Cerebellar cortex (tissue), 1 donor: ENCODE measurements at places on chromosomes 12 and 14.
A peak's percentile ranks its signal among the peaks of the same experiment; 100 is the strongest.

DNA sequence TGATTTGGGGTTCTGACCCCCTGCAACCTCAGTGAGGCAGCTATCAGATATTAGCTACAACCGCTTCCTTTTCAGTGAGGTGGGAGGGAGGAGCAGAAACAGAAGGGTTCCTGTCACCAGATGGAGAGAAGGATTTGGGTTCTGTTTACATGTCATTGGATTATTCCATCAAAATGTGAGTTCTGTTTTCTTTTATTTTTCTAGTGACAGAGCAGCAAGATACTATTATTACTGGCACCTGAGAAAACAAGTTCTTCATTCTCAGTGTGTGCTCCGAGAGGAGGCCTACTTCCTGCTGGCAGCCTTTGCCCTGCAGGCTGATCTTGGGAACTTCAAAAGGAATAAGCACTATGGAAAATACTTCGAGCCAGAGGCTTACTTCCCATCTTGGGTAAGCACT, 52.8 kb downstream of the FRMD6 start:
- DNase-seq = peak; percentile 82

- no peak for DNase-seq
Measured at GRCh38 chr12:122547330-122547729, 20.3 kb downstream of the KNTC1 start.

DNA sequence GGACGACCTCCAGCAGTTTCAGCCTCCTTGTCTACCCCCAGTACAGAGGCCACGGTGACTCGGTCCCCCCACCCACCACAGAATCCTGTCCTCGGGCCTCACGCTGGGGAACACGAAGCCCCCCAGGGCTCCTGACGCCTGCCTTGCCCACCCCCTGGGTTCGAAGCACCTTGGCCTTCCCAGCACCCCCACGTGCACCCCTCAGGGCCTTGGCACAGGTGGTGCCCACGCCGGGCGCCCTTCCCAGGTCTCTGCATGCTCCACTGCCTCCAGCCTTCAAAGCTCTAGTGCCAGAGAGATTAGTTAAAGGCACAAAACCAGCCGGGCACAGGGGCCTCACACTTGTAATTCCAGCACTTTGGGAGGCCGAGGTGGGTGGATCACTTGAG, 61.8 kb downstream of the NOC4L start:
- no peak for DNase-seq

DNA sequence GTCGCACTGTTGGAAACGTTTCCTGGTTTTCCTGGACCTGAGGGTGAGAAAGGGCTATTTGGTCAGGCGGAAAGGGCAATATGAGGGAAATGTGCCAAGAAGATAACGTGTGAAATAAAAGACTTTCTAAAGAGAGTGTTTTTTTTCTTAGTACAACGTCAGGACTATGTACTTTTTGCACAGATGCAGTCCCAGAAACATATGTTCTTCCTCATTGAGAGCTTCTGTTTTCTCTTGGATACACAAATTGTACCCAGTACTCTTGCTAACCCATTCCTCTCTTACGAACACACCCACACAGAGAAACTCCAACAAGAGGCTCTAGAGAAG, 669 bp upstream of the PKP2 start:
- DNase-seq = no peak

GRCh38 chr14:89618811-89619551, 201.9 kb upstream of the FOXN3 start:
- DNase-seq = peak; percentile 60

- no peak for DNase-seq
Measured at GRCh38 chr14:42130815-42131214, 524.1 kb downstream of the LRFN5 start.

GRCh38 chr14:101124815-101125214, 221.3 kb upstream of the RTL1 start:
- DNase-seq = no peak

GRCh38 chr14:57405562-57405961, 15.2 kb downstream of the NAA30 start:
- DNase-seq = no peak

DNA sequence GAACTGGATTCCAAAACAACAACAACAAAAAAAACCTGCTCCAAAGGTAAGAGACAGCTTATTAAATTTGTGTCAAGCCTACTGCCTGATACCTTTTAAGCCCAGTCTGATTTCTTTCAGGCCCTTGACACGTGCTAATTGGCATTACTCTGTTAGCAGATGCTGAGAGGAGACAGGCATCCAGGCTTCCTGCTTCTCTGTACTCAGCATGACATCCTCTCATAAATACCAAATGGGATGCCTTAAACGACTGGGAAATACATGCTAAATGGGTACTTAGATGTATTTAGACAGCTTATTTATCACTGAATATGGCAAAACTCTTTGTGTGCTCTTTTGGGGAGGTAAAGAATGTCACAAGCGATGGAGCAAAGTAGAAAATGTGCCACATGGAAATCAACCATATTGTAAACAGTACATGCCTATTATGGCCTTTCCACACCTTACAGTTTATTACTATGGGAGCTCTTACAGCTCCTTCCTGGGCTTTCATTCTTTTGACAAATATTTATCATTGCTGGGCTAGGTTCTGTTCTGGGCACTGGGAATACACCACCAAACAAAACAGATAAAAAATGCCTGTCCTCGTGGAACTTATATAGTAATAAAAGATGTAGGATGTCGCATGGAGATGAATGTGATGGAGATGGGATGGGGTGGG, 11.5 kb upstream of the PCED1B start:
- DNase-seq = peak; percentile 77

DNA sequence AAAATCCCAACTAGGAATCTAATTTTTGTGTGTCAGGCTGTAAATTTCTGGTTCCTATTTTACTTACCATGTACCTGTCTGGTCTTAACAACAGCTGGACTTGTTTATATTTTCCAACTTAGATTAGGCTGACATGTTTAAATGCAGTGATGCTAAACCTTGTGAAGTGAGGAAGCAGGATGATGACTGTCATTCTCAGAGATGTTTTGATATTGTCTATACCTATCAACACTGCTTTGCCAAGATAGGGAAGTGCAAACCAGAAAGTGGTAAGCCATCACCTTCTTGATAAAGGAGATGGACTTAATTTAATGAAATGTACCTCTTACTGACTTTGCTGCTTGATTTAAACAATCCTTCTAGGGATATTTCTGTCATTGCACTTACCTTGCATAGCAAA, 2.1 kb downstream of the BICD1 start:
- DNase-seq = peak; percentile 47

GRCh38 chr12:72815421-72815820, 543.3 kb downstream of the TRHDE start:
- DNase-seq = no peak

- DNase-seq = peak; percentile 46
Measured at GRCh38 chr12:27711317-27711682, 668 bp downstream of the MRPS35 start.

GRCh38 chr14:25833341-25834126, 764.3 kb downstream of the NOVA1 start:
- peak; percentile 56 for DNase-seq

DNA sequence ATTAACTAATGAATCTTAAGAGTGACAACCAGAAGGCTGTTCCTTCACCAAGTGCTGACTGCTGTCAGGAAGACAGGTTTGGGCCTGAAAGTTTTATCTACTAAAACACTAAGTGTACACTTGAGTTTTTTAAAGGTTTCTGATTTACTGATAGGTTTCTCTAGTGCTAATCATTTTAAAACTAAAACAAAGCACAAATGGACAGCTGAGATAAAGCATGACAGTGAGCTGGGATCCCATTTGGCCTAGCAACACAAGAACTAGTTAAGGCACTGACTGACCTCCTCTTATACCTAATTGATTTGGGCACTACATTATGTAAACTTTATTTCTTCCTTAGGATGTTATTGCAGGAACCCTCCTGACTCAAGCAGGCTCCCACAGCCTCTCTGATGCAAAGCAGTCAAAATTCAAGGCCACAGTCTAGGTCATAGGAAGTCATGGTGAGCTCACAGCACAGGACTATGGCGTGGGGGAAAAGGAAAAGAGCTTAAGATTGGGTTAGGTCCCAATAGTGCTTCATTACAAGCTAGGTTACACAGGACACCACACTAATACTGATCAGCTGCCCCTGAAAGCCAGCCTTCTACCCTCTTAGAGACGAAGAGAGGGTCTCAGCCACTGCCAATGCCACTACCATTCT, 3.5 kb downstream of the STXBP6 start:
- no peak for DNase-seq

- no peak for DNase-seq
Measured at GRCh38 chr14:87783071-87783470, 209.9 kb downstream of the GALC start.

DNA sequence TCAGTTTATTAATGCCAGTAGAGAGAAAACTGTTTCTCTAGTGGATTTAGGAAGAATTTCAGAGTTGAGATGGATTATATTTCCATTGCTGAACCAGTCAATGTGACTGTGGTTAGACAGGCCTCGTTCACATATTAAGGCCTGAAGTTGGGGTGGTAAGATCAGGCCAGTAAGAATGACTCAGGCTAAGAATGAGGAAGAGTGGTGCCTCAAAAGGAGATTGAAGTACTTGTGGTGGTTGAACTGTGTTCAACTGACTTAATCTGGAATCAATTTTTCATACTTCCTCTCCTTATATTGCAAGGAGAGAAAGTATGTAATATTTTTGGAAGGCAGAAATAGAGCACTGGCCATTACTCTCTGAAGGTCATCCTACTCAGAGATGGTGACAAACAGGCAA, 37.8 kb upstream of the ATF7IP start:
- DNase-seq = no peak

- peak; percentile 31 for DNase-seq
Measured at GRCh38 chr12:27014859-27015729, 910 bp upstream of the TM7SF3 start.

GRCh38 chr12:38350342-38351174, 34.0 kb downstream of the ALG10B start:
- no peak for DNase-seq

DNA sequence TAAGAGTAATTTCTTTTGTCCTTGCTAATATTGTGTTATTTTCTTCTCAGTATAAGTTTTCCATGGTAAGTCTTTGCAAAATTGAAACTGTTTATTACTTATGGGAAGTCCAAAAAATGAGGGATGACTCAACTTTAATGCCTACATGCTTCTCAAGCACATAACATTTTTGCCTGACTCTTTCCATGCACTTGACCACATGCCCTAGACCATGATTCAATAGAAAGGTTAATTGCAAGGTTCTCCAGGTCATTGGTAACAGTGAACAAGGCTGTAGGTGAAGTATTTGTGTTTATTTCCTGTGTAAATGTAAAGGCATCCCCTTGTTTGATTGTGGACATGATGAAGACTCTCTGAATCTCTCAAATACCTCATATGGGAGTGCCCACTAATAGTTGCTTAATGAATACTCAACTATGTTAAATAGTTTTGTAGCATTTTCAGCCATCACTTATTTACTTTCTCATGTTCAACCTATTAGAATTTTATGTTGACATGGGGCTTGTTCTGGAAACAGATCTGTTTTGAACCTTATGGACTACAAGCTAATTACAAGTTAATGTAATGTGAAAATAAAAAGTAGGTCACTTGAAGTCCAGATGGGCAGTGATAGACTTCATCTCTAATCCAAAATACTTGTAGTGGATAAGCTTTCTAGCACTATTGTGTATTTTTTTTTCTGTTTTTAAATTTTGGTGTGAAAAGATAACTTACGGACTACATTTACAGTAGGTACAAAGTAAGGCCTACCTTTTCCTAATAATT, 131.7 kb downstream of the TMTC2 start:
- DNase-seq = peak; percentile 57

GRCh38 chr12:94169495-94169894, 21.1 kb downstream of the PLXNC1 start:
- no peak for DNase-seq

GRCh38 chr14:48454887-48455286, 779.5 kb upstream of the MDGA2 start:
- no peak for DNase-seq

GRCh38 chr14:56118611-56119181, 485 bp downstream of the PELI2 start:
- no peak for DNase-seq

- DNase-seq = no peak
Measured at GRCh38 chr12:7079826-7080125, 12.5 kb downstream of the C1R start.

DNA sequence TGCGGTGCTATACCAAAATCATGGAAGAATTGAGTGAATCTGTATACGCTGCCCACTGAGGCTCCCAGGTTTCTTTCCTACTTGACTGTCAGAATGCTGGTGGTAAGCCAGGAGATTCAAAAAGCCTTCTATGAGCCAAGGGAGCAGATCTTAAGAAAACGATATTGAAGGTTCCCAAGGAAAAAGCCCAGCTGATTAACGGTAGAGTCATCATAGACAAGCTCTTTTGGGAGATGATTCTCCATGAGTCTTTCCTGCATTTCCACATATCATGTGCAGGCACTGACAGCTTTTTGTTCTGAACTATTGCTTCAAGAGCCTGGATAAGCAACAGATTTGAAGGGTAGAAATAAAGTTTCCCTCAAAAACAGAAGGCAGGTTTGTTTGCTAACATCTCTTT, 17.5 kb downstream of the SLC35F4 start:
- DNase-seq = no peak

DNA sequence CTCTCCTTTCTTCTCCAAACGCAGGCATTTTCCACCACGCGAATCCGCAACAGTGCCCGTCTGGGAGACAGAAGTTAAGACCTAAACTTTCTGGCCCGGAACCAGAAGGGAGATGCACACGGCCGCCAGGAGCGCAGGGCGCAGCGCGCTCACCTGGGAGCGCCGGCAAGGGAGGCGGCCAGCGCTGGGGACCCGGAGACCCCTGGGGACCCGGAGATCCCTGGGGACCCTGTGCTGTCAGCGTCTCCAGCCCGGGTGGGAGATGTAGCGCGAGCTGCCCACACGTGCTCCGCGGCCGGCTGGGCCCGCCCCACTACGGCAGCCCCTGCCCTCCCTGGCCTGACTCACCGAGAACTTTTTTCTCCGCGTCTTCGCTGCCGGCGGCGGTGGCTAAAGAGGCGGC, 620 bp downstream of the YBX3 start:
- no peak for DNase-seq

GRCh38 chr14:104681689-104682074, 7.7 kb upstream of the INF2 start:
- DNase-seq = peak; percentile 80

GRCh38 chr14:37246427-37246829, 48.7 kb downstream of the MIPOL1 start:
- peak; percentile 54 for DNase-seq

DNA sequence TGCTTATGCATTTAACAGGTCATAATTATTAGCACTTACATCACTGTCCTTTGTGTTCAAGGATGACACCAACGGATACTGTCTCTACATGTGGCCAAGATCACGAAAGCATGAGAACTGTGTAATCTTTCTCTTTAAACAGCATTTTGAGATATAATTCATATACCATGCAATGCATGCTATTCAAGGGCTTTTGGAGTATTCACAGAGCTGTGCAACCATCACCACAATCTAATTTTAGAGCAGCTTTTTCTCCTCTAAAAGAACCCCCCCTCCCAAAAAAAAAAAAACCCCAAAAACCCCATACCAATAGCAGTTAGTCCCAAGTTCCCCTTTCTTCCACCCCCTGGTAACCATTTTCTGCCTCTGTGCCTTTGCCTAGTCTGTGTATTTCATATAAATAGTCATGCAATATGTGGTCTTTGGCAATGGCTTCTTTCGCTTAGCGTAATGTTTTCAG, 60.6 kb downstream of the SPRING1 start:
- DNase-seq = no peak

GRCh38 chr14:59187802-59188460, 536 bp upstream of the DAAM1 start:
- DNase-seq = no peak

GRCh38 chr12:81597928-81598604, 161.1 kb downstream of the PPFIA2 start:
- peak; percentile 69 for DNase-seq
